HEK293T (cell line): ENCODE measurements at places on chromosomes 5 and 9.
A peak's percentile ranks its signal among the peaks of the same experiment; 100 is the strongest.

- no peak for DNase-seq
These were observed 241.5 kb upstream of the CLINT1 start for GRCh38 chr5:158100373-158100888.

DNA sequence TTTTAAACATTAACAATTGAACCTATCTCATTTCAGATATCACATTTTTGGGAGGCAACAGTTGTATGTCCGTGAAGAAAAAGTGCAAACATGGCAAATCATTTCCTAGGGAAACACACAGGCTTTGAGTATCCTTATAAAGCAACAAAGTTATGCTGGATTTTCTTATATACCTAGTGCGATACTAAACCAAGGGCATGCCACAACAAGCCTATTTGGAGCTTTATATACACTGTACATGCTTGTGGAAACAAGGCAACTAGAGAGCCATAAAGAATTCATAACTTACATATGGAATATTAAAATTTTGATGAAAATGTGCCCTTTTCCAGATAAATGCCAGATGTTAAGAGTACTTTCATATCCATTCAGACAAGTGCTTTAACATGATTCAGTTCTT, 191.4 kb downstream of the DCP2 start:
- no peak for DNase-seq

- DNase-seq = peak; percentile 65
These were observed 950 bp downstream of the RGMB start for GRCh38 chr5:98774192-98775033.

GRCh38 chr9:86356871-86357866, 3.0 kb upstream of the TUT7 start:
- DNase-seq = no peak

DNA sequence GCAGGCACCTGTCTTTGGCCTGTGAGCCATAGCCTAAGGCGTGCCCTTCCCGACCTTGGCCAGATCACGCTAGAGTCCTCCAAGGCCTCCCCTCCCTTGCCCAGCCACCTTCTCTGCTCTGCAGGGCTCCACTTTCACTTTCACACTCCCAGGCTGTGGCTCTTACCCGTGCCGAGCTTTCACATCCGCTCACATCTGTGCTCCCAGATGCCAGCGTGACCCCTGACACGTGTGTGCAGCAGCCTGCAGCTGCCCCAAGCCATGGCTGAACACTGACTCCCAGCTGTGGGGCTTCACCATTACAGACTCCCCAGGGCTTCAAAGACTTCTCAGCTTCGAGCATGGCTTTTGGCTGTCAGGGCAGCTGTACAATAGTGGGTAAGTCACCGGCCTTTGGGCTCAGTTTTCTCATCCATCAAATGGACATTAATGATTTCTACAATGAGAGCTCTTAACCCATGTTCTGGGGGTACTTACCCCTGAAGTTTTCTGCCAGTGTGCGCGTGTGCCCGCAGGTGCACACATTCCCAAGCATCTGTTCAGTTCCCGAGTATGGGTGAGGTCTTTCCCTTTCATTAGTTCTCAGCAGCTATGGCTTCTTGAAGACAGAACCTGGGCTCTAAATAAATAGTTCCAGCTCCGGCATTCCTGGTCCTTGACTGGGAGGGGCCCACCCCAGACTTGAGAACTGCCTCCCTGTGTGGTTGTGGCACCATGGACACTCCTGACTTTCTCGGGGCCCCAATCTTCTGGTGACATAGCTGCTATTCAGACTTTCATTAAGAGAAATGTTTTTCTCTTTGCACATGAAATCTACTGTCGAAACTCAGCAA, 118.6 kb downstream of the RGS3 start:
- DNase-seq = no peak

DNA sequence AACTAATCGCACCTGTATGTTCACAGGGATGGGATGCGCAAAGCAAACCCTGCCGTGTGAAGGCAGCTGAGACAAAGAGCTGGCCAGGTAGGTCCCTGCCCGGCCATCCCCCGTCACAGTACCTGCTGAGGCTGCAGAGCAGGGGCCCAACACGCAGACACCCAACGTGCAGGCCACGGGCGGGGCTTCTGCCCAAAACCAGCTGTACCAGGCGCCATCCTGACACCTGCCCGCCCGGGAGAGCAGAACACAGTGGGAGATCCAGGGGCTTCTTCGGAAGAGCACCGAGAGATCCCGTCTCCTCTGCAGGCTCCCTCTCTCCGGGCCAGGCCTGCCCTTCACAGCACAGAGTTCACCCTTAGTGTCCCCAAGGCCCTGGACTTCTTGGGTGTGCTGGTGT, 28.4 kb downstream of the ABO start:
- DNase-seq = no peak

GRCh38 chr9:117134826-117135500, 279.9 kb downstream of the ASTN2 start:
- no peak for DNase-seq

- peak; percentile 83 for DNase-seq
These were observed 97.5 kb downstream of the COL5A1 start for GRCh38 chr9:134738869-134739659.

DNA sequence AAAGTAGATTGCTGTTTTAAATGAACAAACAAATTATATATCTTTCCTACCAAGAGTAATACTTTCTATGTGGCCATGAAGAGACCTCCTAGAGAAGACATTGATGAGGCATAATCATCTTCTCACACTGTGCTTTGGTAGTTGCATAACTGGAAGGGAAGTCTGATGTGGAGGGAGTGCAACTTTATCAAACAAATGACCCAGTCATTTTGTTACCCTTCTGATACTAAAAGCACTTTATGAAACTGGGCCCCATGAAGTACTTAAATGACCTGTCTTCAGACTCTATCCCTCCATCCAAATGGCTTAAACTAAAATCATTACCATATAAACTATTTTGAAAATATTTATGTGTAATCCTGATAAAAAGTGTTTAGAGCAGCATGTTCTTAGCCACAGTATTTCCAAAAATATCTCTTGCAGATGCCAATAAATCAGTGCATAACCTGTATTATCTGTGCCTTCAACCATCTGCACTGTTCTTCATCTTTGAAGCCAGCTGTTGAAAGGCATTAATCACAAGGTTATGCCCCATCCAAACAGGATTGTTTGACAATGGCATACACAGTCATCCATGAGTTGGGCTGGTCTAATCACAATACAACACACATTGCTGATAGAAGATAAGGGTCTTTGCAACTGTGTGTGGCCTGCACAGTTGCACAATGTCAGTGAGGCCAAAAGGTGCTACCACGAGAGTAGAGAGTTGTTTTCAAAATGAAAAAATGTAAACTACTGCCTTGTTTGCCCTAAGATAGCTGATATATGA, 31.9 kb upstream of the MIER3 start:
- DNase-seq = no peak

- no peak for DNase-seq
These were observed 5.2 kb upstream of the FAM13B start for GRCh38 chr5:138037907-138038633.

DNA sequence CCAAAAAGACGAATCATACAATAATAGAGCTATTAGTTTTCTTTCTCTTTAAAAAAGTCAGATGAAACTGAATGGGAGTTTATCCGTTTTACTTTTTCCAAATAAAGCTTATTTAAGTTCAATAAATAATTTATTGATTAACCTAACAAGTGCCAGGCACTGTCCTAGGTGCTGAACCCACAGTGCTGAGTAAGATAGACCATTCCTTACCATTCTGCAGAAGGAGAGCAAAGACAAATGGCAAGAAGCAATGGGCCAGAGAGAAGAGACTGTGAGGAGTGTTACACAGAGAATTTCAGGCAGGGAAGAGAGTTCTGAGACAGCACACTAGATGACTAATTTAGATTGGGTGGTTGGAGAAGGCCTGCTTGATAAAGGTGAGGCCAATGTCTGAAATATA, 127.2 kb downstream of the AUH start:
- no peak for DNase-seq

GRCh38 chr5:10469253-10470050, 27.8 kb downstream of the ROPN1L start:
- DNase-seq = no peak

GRCh38 chr9:80012557-80013330, 441.0 kb downstream of the TLE4 start:
- no peak for DNase-seq

DNA sequence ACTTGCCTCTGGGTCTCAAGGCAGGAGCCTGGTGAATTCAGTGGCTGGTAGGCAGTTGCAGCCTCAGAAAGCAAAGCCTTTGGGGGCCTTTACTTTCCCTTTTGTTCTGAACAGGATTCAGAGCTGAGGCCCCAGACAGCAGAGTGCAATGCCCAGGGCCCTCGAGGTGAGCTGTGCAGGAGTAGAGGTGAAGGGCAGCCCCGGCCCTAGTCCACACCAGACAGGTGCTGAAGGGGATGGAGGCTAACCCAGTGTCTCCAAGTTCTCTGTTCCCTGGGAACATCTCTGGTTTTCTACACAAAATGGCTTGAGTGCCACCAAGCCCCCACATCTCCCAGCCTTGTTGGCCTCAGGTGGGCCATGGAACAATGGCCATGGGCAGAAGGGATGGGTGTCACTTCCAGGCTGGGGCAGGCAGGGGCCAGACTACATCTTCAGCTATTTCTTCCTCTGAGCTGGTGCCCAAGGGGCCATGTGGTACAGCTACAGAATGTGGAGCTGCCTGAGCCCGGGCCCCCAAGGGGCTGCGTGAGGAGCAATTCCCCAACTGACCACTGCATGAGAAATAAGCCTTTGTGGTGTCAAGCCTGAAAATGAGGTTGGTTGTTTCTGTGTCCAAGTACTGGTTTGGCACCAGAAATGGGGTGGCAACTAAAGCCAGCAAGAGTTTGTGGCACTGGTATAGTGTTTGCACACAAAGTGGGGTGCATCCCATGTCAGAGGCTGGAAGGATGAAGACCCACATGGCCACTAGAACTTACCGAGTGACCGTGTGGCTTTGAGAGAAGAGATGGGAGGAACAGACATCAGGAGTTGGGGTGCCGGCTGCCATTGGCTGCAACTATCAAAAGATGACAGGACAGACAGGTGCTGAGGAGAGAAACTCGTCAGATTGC, 57.8 kb downstream of the BARX1 start:
- no peak for DNase-seq

- no peak for DNase-seq
These were observed 76.2 kb downstream of the SH3TC2 start for GRCh38 chr5:148986636-148987035.

DNA sequence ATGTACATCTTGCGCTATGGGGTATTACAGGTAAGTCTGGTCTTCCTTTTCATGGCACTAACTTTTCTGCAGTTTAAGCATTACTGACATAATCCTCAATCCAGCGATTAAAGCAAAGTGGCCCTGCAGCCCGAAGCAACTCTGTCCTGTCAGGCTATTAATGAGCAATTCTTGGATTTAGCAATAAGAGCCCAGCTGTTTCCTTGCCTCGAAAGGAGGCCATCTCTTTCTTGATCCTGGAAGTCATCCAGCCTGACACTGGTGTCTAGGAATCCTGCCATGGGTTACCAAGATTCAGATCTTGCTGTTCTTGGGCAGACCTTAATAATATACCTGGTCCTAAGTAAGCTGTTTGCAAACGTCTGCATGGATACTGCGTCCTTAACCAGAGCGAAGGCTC, 102.0 kb downstream of the RFK start:
- no peak for DNase-seq

- no peak for DNase-seq
These were observed 16.7 kb downstream of the NDUFAF2 start for GRCh38 chr5:60961685-60962084.

DNA sequence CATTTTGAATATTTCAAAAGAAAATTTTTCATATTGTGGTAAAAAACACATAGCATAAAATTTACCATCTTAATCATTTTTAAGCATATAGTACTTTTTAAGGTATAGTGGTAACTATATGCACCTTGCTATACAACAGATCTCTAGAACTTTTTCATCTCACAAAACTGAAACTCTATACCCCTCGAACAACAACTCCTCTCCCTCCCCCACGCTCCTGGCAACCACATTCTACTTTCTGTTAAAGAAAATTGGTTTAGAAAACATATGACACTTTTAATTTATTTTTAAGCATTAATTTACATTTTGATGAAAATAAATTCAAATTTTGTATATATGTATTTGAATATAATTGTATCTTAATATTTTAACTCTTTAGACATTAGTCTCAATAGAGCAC, 147.2 kb upstream of the EFNA5 start:
- no peak for DNase-seq

GRCh38 chr9:134575901-134576176, 65.8 kb upstream of the COL5A1 start:
- DNase-seq = no peak

- no peak for DNase-seq
These were observed 67.8 kb upstream of the IL33 start for GRCh38 chr9:6147846-6148245.

DNA sequence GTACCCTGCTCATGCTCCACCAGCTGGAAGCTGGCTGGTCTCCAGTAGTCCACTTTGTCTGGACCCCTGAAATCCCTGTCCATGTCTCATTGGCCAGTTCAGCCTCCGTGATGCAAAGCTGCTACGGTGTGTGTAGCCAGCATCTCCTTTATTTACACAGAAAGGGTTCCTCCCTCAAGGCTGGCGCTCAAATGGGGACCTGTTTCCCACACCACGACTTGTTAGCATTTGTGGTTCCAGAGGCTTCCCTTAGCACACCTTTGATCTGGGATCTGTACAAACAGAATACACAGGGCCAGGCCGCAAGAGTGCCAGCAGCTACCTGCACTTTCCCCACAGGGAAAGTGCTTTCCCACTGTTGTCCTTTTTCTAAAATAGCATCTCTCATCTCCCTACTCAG, 5.7 kb upstream of the SMU1 start:
- no peak for DNase-seq

GRCh38 chr9:114246558-114246957, 76.3 kb upstream of the ORM1 start:
- no peak for DNase-seq
